Stimulated activated CD8-positive, alpha-beta memory T cell treated with anti-CD3 and anti-CD28 coated beads, Interleukin-7, amount 100 ng/mL, for 1 hour (primary cell): ENCODE measurements at places on chromosomes 1 and 21.

DNA sequence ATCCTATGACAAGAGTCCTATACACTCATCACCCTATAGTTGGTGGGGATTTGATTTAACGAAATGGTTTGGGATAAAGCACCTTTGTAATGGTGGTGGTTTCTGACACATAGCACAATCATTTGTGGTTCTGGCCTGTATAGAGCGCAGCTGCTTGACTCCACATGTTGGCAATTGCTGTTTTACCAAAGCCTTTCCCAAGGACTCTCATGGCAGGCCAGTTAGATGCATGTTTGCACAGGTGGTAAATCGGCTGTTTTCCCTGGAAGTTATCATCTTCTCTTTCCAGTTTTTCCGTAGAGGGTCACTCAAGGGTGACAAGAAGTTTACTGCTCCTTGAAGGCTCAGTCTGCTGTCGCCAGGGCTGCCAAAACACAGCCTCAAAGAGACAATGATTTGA, 17.1 kb upstream of the XPR1 start:
- DNase-seq, result no peak

GRCh38 chr1:224703702-224704101, 87.6 kb downstream of the CNIH3 start:
- DNase-seq, result no peak

DNA sequence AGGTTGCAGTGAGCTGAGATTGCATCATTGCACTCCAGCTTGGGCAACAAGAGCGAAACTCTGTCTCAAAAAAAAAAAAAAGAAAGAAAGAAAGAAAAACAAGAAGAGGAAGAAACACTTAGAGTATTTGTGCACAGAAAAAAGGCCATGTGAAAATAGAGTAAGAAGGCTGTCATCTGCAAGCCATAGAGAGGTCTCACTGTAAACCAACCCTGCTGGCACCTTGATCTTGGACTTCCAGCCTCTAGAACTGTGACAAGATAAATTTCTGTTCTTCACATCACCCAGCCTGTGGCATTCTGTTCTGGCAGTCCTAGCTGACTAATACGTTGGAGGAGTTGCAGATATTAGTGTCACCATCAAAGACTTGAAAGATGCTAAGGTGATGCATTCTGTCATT, 12.1 kb upstream of the ZDHHC18 start:
- DNase-seq, result no peak

DNA sequence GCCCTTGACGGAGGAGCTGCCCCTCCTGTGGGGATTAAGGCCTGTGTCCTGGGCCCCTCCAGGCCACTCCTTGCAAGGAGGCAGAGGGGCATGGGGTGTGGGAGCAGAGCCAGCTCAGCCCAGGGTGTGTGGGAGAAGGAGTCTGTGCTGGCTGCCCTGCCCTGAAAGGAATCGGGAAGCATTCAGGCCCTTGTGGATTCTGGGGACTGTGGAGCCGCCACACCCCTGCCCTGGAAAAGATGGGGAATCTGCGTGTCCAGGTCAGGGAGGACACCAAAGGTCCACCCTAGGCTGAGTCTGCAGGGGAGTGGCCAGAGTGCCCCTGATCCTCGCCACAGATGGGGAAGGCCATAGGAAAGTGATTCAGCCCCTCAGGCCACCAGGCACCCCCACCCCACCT, 16.5 kb upstream of the PRDM16 start:
- DNase-seq, result no peak
